ENCODE measurements at places on chromosomes 11 and 22.

DNA sequence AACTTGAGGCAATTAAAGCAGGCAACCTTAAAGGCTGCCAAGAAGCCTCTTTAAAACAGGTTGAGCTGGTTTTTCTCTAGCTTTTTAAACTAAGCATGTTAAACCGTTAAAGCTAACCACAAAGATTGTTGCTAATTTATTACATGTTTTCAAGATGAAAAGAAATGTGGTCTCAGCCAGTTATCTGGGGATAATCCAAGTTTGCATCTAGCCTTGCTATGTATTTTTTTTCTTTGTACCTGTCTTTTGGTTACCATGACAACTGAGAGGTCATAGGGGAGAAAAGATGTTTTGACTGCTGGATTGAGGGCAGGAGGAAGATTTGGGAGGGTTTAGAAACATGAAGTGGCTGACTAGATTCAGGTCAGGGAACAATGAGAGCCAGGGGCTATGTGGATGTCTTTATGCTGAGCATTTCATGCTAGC lies 19.2 kb upstream of the PGM2L1 start:
- DNase-seq = no peak

- DNase-seq = no peak
Observed at GRCh38 chr22:49997932-49998717, 14.4 kb downstream of the IL17REL start.

GRCh38 chr11:41289408-41289807 lies 170.0 kb downstream of the LRRC4C start:
- DNase-seq = no peak

DNA sequence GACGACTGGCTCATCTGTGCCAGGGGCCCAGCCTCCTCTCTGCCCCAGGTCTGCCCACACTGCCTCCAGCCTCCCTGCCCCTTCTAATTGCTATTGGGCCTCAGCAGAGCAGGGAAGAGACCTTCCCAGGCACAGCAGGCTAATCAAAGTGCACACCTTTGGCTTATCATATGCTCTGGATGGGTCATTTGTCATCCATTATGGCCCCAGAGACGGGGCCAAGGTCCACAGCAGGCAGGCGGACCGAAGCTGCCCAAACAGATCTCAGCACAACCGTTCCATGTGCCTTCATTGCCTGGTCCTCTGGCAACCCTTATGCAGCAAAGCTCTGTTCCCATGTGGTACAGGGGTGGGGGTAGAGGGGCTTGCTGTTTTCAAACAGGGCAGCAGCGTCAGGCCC lies 66.6 kb downstream of the TP53I11 start:
- no peak for DNase-seq

GRCh38 chr22:36571991-36572390 lies 43.0 kb upstream of the EIF3D start:
- no peak for DNase-seq

DNA sequence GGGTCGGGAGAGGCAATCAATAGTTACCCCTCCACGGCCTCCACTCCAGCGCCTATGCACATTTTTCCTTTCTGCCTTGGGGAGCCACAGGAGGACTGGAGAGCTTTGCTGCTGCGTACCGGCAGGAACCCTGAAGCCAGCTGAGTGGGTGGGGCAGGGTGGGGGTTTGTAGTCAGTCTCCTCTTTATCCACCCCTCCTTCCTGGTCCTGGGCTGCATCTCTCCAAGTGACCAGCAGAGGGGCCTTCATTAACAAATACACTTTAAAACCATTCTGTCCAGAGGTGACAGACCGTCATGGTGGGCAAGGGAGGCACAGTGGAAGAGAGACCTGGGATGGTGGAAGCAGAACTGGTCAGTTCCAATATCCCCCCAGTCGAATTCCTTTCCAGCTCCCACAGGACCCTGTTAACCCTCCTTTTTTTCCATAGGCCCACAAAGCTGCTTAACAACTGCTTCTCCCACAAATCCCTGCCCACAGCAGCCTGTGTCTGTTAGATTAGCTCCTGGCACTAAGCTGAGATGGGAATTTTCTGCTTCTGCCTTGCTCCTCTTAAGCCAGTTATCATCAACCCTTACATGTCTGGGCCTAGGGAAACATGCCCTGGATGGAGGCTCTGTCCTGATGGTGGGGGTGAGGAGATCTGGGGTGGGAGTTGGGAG lies 3.9 kb upstream of the ABCG4 start:
- DNase-seq = peak; percentile 93

GRCh38 chr11:131218542-131218941 lies 151.9 kb upstream of the NTM start:
- DNase-seq = no peak

- DNase-seq = no peak
Observed at GRCh38 chr22:44256085-44256484, 56.7 kb downstream of the SHISAL1 start.

DNA sequence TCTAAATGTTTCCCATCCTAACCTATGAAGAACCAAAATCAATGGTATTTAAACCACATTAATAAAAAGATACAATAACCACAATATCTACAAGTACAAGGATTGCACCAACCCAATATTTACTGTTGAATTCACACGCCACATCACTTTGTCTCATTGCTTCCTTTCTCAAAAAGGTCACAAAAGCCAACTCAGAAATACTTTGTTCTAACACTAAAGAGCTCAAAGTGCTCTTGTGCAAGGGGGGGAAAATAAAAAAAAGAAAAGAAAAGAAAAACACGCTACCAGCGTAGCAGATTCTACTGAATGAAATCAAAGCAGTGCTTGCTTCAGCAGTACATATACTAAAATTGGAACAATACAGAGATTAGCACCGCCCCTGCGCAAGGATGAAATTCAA lies 10.5 kb upstream of the ARHGAP32 start:
- no peak for DNase-seq

DNA sequence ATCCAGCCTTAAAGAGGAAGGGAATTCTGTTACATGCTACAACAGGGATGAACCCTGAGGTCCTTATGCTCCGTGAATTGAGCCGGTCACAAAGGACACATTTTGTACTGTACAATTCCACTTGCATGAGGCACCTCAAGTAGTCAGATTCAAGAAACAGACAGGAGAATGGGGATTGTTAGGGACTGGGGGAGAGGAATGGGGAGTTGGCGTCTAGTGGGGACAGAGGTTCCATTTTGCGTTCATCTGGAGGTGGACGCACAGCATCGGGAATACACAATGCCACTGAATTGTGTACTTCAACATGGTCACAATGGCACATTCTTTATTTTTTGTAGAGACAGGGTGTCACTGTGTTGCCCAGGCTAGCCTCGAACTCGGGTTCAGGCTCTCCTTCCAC lies 14.1 kb downstream of the TBX1 start:
- no peak for DNase-seq

DNA sequence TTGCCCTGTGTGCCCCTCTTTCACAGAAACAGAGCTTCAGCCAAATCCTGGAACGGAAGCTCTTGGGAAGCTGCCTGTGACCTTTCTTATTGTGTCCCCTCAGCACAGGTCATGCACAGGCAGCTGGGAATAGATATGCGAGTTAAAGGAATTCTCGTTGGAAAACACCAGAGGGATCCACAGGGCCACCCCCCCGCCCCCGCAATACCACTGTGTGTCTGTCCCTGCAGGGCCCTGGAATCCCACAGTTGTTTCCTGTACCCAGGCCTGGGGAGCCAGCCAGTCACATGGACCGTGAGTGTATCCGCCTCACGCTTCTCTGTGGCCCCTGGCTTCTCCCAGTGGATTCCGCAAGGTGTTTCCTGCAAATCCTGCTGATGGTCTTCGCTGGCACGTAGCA lies 29.0 kb downstream of the TIMP3 start:
- DNase-seq = no peak

- no peak for DNase-seq
Observed at GRCh38 chr11:94814272-94814976, 46.3 kb downstream of the AMOTL1 start.

DNA sequence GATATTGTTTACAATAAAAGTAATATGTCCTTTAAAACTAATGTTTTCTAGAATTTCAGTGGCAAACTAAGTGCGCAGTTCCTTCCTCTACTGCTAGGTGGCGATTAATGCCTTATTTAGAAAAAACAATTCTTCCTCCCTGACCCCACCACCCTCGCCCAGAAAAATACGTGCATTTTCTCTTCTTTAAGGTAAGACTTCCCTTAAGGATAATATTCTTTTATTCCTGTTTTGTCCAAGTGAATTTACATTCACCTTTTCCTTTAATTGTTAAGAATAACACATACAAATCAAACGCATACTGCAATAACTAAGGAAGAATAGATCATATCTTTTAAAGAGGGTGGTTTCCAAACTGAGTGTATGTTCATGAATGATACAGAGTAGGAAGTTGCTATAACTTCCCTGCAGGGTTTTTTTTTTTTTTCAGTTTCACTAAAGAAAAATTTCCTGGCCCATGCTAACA lies 17.0 kb upstream of the PSMA1 start:
- DNase-seq = peak; percentile 84

DNA sequence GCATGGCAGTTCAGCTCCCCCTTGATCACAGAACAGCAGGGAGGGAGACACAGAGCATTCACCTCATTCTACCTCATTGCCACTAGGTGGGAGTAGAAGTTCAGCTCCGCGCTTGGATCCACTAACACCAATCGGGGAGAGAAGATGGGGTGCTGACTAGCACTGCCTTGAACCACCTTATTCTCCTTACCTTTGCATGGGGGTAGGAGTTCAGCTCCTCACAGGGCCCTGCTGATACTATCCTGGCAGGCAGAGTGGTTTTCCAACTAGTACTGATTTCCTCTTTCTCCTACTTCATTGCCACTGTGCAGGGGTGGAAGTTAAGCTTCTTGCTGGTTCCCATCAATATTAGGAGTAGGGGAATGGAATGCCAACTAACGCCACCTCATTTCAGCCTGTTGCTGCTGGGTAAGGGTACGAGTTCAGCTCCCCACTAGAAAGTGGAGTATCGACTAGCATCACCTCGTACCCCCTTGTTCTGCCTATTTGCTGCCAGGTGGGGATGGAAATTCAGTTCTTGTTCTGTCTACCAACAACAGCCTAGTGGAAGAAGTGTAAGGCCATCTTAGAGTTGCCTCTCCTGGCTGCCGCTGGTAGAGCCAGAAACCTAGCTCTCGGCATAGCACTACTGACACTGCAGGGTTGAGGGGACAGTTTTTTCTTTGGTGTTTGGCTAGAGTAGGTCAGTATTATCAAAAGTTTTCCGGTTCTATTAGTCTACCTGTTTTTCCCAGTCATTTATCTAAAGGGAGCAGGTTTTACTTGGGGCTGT lies 550.9 kb upstream of the CCDC90B start:
- peak; percentile 74 for DNase-seq

DNA sequence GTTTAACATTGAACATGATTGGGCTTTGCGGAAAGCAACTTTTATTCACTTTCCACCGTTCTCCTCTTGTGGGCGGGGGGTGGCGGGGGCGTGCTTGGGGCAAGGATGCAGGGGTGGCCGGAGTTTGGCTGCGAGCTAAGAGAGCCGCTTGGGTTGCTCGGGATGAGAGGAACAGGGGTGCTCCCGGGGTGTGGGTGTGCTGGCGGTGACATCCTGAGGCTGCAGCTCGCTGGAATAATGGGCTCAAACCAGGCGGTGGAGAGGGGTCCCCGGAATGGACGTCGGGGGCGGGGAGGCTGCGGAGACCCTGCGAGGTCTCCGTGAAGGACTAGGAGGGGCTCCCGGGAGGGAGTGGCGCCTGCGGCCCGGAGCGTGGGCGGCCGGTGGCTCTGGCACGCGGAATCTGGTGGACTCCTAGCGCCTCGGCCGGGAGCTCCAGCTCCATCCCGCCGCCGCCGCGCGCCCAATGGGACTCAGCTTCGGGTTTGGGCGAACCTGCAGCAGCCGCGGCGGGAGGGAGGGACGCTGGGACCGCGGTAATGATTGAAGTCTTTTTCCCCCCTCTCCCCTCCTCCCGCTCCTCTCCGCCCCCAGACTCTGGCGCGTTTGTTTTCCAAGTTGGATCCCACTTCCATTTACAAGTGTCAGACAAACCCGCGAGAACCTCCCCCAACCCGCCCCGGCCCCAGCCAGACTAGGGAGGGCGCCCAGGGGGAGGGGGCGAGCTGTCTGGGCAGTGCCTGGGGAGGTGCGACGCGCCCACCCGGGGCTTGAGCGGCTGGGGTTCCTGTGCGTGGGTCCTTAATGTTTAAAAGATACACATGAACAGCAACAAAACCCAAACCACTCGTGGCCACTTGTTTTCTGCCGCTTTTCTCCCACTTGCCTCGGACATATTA lies 2.0 kb downstream of the FAT3 start:
- DNase-seq = no peak

- DNase-seq = no peak
Observed at GRCh38 chr11:9075556-9075955, 15.8 kb downstream of the SCUBE2 start.

Measured in hematopoietic multipotent progenitor cell treated with erythropoietin and hydrocortisone succinate and interleukin-3 and kit ligand, for 6 days (in vitro differentiated cells).